Renal cortical epithelial cell (primary cell): ENCODE measurements at places on chromosomes 11 and 22. TPM values are rescaled to one million over a fixed set of nuclear protein-coding genes. Genes with fewer than 3 reads are reported as not detected.

DNA sequence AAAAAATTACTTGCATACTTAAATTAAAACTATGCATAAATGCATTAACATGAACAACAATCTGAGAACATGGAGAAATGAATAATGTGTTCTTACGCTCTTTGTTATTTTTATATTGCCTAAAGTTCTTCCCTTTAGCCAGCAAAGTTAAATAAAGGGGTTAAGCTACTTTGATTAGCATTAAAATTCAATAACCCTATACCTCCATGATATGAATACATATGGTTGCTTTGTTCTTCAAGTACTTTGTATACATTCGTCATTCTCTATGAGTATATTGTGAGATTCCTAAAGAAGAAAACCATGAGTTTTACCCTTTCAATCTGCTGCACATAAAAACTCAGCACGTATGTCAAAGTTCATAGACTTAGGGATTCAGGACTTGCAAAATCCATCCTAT is 578.3 kb downstream of the DLG2 start:
- DNase-seq = no peak

DNA sequence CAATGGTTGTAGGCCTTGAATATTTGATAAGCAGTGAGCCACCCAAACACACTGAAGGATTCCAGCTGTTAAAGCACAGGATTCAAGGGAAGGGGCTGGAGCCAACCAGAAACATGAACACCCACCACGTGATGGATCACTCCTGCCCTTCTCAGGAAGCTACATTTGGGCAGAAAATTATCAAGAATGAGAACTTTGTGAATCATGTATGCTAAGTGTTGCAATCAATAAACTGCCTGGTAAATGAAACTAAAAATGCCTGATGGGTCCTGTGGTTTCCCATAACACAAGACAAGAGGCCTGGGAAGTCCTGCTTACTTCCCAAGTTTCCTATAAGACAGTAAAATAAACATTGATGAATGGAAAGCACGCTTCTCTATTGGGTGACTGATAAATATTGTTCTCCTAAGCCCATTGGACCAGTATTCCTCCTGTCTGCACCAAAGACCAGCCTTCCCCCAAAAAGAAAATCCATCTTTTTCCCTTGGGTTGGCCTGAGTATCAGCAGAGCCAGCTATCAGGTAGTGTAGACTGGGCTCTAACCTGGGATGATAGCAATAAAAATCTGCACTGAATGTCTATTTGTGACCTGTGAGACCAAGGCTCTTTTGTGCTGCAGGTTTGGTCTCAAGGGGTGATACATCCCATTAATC is 98.4 kb downstream of the CCDC83 start:
- DNase-seq = no peak

- DNase-seq = no peak
Measured at GRCh38 chr22:46915950-46916730, 153.7 kb downstream of the TBC1D22A start.

DNA sequence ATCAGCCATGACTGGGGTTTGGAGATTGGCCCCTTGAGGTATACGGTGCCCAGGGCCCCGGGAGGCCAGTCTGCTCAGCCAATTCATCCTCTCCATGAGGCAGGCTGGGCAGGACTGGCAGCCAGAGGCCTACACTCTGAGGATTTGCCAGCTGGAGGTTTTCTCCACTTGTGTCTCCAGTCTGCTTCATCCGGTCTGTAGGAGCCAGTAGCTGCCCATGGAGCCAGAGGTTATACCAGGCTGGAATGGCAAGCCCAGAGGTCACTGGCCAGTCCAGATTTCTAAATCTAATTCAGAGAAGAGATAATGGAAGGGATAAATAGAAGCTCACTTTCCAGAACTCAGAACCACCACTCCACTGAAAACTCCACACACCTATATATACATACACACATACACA is 10.0 kb downstream of the FHIP1B start:
- no peak for DNase-seq

NCAPD3 gene
- total RNA-seq = 6.9 and 11.3 TPM in 2 replicates

MRGPRX3 gene
- not detected in 2 replicates for total RNA-seq

DNA sequence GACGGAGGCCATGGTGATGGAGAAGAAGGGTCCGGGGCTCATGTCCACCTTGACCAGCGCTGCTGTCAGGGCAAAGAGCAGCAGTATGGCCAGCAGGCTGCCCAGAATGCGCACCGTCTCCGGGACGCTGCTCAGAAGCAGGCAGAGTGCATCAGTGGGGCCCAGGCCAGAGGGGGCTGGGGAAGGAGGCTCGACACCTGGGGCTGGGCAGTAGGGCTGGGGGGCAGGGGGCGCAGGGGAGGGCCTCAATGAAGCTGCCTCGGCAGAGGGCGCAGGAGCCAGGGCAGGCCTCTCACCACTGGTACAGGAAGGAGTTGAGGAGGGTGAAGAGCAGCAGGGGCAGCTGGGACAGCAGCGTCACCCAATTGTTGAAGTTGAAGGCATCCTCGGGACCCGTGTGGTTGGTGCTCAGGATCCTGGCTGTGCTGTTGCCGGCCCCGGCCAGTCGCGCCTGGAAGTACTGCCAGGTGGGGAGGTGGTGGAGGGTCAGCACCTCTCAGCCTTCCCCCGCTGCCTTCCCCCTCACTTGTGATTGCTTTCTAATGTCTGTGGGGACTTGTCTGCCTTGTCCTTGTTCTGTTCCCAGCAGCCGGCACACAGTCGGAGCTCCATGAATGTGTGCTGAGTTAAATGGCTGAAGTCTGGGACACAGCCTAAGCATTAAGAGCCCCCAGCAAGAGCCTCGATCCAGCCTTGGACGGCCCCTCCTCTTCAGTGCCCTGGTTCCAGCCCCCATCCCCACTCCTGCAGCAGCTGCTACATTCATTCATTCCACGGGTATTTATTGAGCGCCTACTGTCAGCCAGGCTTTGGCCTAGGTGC is 2.3 kb downstream of the SLC29A2 start:
- no peak for DNase-seq

DNA sequence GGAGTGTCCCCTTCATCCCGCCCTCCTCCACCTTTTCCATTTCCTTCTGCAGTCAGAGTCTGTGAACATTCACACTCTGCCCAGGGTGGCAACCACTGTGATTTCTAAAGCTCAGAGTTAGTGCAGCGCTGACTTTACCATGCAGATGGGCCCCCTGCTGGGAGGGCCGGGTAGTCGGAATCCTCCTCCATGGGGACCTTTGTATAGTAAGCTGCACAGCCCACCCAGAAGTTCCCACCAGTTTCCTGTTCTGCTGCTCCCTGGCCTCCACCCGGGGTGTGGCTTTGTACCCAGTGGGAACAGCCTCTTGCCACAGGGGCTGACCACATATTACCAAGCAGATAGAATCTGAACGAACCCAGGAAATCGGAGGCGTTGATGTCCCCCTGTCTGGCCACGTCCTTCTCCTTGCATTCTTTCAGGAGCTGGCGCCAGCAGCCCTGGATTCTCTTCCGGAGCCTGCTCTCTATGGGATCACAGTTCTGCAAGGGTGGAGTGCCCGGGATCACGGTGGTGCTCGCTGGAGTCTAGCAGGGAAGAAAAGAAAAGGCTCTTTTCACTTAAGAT is 125.3 kb downstream of the MPPED1 start:
- DNase-seq = no peak

DNA sequence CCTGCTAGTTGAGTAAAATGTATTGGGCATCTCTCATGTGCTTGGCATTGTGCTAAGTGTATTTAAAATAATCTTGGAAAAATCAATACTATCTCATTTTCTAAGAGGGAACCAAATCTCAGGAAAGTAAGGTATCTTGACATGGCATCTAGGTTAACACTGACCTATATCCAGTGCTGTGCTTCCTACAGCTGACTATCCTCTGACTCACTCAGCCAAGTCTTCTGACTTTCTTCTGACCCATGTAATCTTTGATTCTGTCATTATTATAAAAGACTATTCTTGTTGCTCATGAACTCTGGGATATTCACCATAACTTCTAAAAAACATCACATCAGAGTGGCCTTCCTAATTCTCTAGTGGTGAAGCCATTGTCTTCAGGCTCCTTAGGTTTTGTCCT is 304.1 kb upstream of the TENM4 start:
- peak; percentile 25 for DNase-seq

SEPTIN3 gene
- 0.05 and 0.35 TPM in 2 replicates for total RNA-seq

SERPIND1 gene
- not detected in 2 replicates for total RNA-seq

MRPL48 gene
- 17.7 and 22.1 TPM in 2 replicates for total RNA-seq

GRCh38 chr11:134522782-134523570 is 110.9 kb upstream of the B3GAT1 start:
- no peak for DNase-seq

DNA sequence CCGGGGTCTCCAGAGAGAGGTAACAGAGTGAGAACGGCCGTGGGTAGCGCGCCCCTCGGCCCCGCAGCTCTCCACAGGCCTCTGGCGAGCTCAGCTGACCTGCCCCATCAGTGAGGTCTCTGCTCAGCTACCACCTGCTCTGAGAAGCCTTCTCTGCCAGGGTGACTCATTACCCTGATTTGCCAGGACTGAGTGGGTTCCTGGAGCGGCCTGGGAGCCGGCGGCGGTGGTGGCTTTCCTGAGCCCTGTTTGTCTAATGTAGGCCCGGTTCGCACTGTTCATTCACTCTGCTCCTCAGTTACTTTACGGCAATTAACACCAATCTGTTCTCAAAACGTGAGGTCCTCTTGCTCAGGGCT is 351.0 kb upstream of the B3GAT1 start:
- no peak for DNase-seq

- no peak for DNase-seq
Measured at GRCh38 chr11:42974510-42975179, 337.2 kb upstream of the API5 start.

CATSPER1 gene
- total RNA-seq = 0.65 TPM in 1 of 2 replicates, not detected in the other

MS4A18 gene
- total RNA-seq = not detected in 2 replicates

CCND1 gene
- total RNA-seq = 225 and 668 TPM in 2 replicates

DNA sequence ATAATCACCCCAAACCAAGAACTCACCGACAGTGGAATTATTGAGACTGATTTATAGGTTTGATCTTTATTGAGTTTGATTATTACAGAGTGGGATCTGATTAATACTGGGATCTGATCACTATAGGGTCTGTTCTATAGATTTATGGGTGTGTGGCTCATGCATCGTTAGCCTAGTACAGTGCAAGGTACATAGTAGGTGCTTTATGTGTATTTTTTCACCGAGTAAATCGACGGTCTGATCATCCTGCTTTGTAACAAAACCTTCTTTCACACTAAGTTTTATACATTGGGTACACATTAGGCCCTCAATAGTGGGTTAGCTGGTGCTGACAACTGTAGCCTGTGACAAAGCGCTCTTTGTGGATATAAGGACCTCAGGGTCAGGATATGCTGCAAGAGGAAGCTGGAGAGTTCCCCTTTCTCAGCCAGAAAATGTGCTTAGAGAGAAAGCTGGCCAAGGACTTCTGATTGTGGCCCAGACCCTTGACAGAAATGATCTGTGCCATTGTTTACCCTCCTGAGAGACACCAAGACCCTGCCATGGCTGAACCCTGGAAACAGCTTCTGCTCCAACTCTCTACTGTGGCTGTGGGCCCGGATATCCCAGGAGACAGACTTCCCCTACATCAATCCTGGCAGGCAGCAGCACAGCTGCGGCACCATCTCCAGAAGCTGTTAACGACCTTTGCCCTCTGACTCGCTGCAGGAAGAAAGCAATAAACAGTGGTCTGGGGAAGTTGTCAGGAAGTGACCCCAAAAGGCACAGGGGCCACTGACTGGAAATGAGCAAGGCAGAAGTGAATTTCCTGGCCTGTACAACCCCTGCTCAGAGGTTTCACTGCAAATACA is 16.1 kb upstream of the TPP1 start:
- peak; percentile 39 for DNase-seq

GRCh38 chr11:117862753-117863152 is 13.7 kb downstream of the FXYD6 start:
- no peak for DNase-seq

DNA sequence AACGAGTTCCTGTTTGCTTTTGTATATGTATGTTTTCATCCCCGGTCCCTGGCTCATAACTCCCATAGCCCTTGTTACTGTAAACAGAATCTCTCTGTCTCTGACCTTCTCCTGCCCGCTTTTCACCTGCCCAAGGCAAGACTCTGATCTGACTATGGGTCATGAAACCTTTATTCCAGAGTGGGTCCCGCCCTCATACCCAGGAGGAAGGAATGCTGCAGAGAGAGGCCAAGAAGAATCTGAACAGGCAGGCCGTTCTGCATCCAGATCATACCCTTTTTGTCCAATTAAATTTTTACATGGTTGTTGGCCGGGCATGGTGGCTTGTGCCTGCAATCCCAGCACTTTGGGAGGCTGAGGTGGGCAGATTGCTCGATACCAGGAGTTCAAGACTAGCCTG is 39.6 kb downstream of the GRIK4 start:
- DNase-seq = no peak

GRCh38 chr11:94968334-94968958 is 4.9 kb downstream of the CWC15 start:
- DNase-seq = peak; percentile 38

DNA sequence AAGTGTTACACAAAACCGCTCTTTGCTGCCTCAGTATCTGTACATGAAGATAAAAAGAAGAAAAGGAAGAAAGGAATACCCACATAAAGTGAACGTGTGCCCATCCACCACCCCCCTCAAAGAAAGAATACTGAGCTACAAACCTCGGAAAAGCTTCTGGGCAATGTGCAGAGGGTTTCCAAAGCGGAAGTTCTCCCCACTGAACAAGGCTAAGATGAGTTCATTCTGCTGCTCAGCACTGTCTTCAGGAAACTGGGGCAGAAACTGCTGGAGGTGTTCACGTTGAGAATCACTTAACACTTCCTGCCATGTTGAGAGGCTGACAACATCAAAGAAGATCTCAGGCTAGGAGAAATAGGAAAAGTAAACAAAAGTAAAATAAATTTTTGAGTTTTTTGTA is 6.9 kb downstream of the NFRKB start:
- DNase-seq = no peak

DNA sequence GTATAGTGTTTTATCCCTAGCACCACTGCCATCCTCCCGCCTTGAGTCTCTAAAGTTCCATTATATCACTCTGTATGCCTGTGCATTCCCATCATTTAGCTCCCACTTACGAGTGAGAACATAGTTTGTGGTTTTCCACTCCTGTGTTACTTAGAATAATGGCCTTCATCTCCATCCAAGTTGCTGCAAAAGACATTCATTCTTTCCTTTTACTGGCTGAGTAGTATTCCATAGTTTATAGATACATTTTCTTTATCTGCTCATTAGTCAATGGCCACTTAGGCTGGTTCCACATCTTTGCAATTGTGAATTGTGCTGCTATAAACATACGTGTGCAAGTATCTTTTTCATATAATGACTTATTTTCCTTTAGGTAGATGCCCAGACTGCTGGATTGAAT is 24.4 kb downstream of the TAB1 start:
- no peak for DNase-seq

DNA sequence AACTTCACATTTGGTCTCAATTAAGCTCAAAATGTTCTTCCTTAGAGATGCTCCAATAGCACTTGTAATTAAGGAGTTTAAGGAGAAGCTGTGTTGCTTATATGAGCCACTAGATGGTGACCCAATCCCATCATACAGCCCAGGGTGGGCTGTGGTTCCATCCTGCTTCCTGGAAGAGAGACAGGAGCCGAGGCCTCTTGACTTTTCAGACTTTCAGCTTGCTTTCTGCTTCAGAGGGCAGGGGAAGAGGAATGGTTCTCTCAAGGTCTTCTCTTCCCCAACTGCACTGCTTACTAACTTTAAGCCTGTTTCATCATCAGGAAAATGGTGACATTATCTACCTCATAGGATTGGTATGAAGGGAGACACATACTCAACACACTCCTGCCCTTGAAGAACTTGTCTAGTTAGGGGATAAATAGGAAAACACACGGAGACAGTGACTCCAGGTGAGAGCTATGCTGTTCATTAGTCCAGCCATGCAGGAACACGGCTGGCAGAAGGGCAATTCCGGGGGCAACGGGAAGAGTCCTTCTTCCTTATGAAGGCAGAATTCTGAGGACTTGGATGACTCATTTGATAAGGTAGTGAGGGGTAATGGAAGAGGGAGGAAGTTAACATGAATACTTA is 20.1 kb downstream of the TMEM218 start:
- peak; percentile 68 for DNase-seq
